ENCODE measurements at places on chromosomes 7 and 10. TPM values are rescaled to one million over a fixed set of nuclear protein-coding genes. Genes with fewer than 3 reads are reported as not detected.

GRCh38 chr7:46850563-46851330 lies 731.2 kb downstream of the TNS3 start:
- no peaks in the 10 kb centered on the region for H3K27me3 ChIP-seq
- H3K36me3 ChIP-seq, result peaks cover 3% of the 10 kb centered on the region
- H3K4me3 ChIP-seq, result no peak overlapping the region
- no peak for DNase-seq

GRCh38 chr10:69846293-69846921 lies 44.7 kb downstream of the COL13A1 start:
- peak; percentile 82 for DNase-seq
- H3K4me1 ChIP-seq, result peaks cover 42% of the 10 kb centered on the region
- peak overlapping the region; percentile 21 for H3K4me3 ChIP-seq
- H3K27me3 ChIP-seq, result no peaks in the 10 kb centered on the region
- H3K27ac ChIP-seq, result peak overlapping the region; percentile 95

DNA sequence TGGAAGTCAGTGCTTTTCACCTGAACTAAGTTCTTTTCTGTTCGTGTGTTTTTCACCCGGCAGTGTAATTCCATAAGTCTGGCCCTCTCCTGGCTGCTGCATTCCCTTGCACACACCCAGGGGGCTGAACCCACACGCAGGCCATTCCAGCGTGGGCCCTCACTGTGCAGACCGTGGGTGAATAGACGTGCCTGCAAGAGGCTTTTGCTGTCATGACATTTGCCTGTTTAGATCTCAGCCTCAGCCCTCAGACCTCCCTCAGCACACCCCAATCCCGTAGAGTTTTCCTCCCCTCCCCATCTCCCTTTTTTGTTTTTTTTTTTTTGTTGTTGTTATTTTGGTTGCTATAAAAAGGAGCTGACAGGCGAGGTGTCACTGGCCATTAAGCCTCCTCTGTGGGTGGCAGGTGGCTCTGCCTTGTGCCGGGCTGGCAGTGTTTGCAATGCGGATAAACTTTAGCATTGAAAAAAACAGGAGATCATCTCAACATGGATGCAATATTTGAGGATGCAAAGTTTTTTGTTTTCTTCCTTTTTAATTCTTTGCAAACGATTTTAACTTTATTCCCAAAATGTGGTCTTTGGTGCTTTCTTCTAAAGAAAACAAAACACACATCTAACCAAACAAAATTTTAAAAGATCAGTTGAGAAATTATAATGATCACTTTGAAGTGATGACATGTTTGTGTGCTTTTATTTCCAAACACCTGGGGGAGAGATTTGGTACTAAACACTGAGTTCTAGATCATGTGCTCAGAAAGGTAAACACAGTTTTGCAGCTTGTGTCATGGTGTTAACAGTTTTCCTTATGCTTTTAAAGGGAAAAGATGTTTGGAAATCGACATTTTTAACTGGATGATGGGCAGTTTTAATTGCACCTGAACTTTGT lies 58.8 kb downstream of the WDR37 start:
- H3K27me3 ChIP-seq, result no peaks in the 10 kb centered on the region
- H3K27ac ChIP-seq, result peak overlapping the region; percentile 32
- peaks cover 5% of the 10 kb centered on the region for H3K4me1 ChIP-seq
- no peak for DNase-seq
- H3K36me3 ChIP-seq, result no peaks in the 10 kb centered on the region
- H3K4me3 ChIP-seq, result no peak overlapping the region

DNA sequence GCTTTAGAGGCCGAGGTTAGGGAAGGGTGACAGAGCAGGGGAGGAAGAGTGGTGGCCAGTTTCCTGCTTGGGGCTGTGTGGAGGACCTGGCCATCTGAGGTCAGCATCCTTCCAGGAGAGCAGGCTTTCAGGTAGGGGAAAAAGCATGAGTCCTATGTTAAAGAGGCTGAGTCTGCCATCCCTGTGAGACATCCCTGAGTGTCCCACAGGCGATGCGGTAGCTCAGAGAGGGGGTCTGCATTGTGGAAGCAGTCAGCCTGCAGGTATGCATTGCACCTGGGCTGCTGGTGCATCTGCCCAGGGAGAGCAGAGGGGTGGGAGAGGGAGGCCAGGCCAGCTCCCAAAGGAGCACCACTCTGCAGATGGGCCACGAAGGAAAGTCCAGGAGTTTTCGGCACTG lies 282.1 kb upstream of the ZNF32 start:
- H3K4me3 ChIP-seq, result no peak overlapping the region
- DNase-seq, result no peak
- H3K4me1 ChIP-seq, result no peaks in the 10 kb centered on the region
- no peaks in the 10 kb centered on the region for H3K36me3 ChIP-seq
- no peak overlapping the region for H3K27ac ChIP-seq

- H3K27me3 ChIP-seq, result no peaks in the 10 kb centered on the region
- no peak for DNase-seq
- no peak overlapping the region for H3K27ac ChIP-seq
- H3K4me1 ChIP-seq, result no peaks in the 10 kb centered on the region
- no peak overlapping the region for H3K4me3 ChIP-seq
These were observed 42.3 kb upstream of the DUSP5 start for GRCh38 chr10:110455446-110455845.

DNA sequence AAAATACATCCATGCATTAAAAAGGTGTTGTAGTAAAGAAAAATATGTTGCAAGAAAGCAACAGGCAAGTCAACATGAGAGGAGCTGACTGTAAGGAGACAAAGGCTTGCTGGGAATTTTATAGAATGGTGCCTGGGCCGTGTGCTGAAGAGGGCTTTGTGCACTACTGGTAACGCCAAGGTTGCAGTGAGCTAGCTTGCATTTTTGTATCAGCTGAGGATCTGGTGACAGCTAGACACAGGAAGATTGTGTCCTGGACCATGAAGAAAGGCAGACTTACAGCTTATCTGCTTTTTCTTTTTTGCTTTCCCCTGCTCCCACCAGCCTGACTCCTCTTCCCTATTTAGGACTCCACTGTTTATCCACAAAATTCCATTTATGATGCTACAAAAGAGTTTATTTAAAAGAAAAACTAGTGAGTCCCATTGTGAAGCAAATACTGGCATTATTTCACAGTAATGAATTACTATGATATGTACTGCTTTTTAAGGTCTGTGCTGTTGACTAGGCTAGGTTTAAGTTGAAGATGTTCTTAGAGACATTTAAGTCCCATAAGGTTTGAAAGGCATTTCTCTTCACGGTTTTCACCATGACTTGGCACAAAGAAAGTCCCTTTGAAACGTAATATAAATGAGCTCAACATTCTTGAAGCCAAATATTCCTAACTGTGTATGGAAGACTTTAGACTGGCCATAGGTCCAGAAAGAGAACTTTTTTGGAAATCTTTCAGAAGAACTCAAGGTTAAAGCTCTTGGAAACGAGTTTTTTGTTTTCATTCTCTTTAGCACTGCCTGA lies 88.6 kb downstream of the SEC23IP start:
- H3K36me3 ChIP-seq, result no peaks in the 10 kb centered on the region
- no peaks in the 10 kb centered on the region for H3K4me1 ChIP-seq
- H3K27me3 ChIP-seq, result no peaks in the 10 kb centered on the region

Gene ERVW-1
- not detected for total RNA-seq

Gene CPA1
- 4.6 TPM for total RNA-seq

Gene KIF11
- total RNA-seq, result 0.22 TPM

Gene SFTPA2
- total RNA-seq, result 0.55 TPM
